Naive B cell (primary cell): ENCODE measurements at places on chromosomes 4 and X. TPM values are rescaled to one million over a fixed set of nuclear protein-coding genes. Genes with fewer than 3 reads are reported as not detected.

GRCh38 chr4:113645771-113646441 is 115.6 kb downstream of the CAMK2D start:
- no peak for DNase-seq

GRCh38 chr4:154491341-154492271 is at the start of gene DCHS2:
Gene DCHS2, minus strand, starts transcription at chr4:154491799. Its CDS starts 444 bp downstream, at chr4:154491355.
- DNase-seq = peak; percentile 20

GRCh38 chrX:97026406-97026805 is 142.7 kb downstream of the RPA4 start:
- DNase-seq = no peak

The CLNK gene
- not detected for polyA plus RNA-seq

DNA sequence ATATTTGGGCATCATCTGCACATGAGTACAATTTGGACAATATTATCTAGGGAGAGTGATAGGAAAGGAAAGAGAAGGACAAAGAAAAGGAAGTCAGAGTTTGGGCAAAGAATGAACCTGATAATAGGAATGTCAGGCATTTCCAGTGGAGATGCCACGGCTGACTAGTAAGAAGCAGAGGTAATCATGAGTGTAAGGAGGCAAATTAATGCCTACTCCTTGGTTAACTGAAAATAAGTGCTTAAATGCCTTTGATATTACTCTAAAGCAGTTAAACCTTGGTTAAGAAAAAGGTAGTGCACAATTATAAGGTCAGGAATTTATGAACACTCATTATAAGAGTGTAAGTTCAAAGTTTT is 99.2 kb upstream of the DDIT4L start:
- DNase-seq = no peak

DNA sequence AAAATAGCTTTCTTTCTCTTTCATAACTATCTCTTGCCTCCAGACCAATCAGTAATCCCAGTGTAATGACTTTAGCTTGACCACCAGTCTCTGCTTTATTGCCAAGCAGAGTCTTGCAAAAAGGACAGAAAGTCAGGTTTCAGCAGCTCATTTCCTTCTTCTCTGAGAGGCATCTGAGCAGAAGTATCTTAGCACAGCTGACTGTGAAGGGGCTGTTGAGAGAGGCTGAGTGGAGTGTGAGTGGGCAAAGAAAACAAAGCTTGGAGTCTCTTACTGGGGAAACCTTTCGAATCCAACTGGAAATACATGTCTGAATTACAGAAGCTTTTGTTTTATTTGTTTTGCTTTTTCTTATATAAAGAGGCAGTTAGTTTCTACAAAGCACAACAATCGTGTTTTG is 170.3 kb upstream of the IGFBP7 start:
- DNase-seq = no peak

The ZNF711 gene
- 6.9 TPM for polyA plus RNA-seq

GRCh38 chr4:187396106-187396505 is 599.5 kb upstream of the ZFP42 start:
- DNase-seq = no peak

The GPM6B gene
- polyA plus RNA-seq = 0.30 TPM

DNA sequence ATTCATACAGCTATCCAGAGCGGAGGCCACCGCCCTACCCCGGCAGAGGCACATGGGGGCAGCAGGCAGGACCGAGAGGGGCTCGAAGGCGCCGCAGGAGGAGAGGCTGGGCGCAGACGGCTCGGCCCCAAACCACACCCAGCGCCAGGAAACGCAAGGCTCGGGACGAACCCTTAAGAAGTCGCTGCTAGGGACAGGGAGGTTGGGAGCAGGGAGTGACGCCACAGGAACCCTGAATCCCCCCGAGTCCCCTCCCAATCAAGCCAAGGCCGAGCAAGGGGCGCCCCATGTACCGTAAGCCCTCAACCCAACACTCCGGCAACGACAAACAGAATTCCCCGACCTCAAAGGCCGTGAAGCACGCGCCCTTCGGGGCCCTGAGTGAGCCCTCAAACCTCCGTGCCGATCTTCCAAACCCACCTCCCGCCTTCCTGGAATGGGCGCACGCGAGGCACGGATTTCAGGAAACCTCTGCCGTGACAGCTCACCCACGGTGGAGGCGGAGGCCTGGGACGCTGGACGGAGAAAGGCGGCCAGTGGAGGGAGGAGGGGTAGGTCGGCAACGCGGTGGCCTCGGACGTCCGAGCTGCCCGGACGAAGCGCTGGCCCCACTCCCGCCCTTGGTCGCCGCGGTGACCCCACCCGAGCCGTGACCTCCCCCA is 1.8 kb downstream of the ZFYVE28 start:
- DNase-seq = peak; percentile 14

The S100G gene
- polyA plus RNA-seq = not detected

DNA sequence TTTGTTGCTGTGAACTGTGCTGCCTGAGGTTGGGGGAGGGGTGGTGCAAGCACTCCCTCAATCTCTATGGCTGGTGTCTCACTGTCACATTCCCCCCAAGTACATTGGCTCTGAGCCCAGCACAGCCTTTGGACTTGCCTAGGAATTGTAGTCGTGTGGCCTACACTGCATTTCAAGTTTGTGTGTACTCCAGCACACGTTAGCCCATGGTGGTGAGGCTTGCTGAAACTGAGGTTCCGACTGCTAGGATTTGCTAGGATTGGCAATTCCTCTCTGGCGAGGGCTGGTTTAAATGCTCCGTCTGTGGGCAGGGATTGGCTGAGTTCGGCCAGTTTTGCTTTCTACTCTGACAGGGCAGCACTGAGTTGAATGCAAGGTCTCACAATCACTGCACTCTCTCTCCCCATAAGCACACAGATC is 121.7 kb upstream of the CXXC4 start:
- DNase-seq = no peak

The CSAG2 gene
- not detected for polyA plus RNA-seq
